ENCODE measurements at places on chromosomes 16 and 17. TPM values are rescaled to one million over a fixed set of nuclear protein-coding genes. Genes with fewer than 3 reads are reported as not detected.
A peak's percentile ranks its signal among the peaks of the same experiment; 100 is the strongest.

- peak; percentile 53 for DNase-seq
These were observed 27.8 kb downstream of the GNPTG start for GRCh38 chr16:1379304-1380076.

- DNase-seq, result no peak
These were observed 6.1 kb downstream of the NOD2 start for GRCh38 chr16:50699326-50700159.

- DNase-seq, result peak; percentile 20
These were observed 25.4 kb downstream of the ZFP90 start for GRCh38 chr16:68564382-68564985.

Gene EPX
- total RNA-seq, result not detected

DNA sequence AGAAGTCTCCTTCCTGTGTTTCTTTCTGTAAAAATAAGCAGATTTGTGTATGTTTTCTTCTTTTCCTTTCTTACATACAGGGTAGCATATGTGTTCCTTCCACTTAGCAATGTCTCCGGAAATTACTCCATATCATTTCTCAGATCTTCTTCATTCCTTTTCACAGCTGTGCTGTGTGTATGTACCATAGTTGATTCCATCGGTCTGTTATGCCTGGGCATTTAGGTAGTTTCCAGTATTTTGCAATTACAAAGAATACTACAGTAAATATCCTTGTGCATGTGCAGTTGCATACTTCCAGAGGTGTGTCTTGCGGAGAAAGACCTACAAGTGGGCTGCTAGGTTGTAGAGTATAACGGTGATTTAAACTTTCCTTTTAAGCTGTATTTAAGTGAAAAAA, 69.8 kb downstream of the CLEC16A start:
- peak; percentile 69 for DNase-seq

DNA sequence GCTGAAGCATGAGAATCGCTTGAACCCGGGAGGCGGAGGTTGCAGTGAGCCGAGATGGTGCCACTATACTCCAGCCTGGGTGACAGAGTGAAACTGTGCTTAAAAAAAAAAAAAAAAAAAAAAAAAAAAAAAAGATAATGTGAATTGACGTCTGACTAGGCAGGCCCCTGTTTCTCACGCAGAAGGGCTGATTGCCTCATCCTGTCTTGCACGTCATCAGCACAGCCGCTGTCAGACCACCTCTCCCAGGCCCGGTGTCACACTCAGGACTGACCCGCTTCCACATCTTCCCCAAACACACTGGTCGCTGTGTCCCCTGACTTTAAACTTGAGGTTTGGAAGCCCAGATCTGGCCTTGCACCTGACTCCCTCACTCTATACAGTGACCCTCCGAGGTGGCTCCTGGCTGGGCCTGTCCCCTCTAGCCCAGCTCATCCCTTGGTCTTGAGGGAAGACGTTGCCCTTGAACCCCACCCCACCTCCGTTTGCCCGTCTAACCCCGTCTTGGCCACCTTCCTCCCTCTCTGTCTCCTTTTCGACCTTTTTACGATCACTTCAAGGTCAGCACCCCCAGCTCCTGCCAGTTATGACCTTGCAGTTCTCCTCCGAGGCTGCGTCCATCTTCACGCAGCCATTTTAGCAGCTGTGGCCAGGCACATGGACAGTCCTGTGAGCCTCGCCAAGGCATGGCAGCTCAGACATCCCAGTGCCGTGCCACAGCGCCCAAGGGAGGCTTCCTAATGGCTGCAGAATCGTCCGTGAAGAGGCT, 149.9 kb upstream of the PLCG2 start:
- no peak for DNase-seq

Gene KCNJ18
- not detected for total RNA-seq

Gene ZNF469
- total RNA-seq, result 0.39 TPM

- DNase-seq, result no peak
These were observed 168.2 kb downstream of the CYLD start for GRCh38 chr16:50909831-50910735.

Gene KIFC3
- total RNA-seq, result 49.3 TPM
